DND-41 (cell line): ENCODE measurements at places on chromosomes 2 and 18.

- DNase-seq, result peak; percentile 23
Measured at GRCh38 chr2:54271843-54272627, 16.0 kb upstream of the TSPYL6 start.

DNA sequence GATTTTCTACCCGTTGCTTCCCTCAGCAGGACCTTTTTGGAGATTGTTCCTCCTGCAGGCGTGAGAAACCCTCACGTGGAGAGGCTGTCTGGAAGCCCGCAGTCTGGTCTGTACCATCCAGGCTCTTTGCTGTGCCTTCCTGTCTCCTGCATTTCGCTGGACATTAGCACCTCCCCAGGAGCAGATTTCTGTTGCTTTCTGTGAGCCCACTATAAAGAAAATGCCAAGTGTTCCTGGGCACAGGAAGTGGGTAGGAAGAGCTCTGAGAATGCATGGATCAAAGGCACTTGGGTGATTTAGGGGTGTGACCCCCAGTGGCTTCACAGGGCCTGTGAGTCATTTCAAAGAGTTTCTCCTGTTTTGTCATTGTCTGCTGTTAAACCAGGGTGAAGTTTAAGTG, 27.3 kb downstream of the SPTBN1 start:
- DNase-seq, result no peak

DNA sequence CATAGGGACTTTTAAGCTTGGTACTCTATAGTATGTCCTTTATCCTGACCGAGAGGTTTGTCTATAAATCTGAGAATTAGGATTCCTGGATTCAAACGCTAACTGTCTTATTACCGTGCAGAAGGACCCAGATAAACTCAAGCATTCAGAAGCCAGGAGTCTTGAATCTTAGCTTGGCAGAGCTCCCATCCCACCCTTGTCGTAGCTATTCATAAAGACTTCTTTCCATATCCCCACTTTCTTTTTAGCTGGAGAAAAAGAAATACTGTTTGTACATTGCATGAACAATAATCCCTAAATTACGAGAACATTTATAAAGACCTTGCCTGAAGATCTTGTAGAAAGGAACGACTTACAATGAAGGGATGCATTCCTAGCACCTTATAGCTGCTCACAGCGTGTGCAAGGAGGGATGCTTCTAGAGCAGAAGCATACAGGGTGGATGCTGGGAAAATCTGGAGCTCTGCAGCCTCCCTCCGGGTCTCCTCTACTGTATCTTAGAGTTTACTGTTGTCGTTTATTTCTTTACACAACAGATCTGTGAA, 13.6 kb downstream of the EFR3B start:
- DNase-seq, result no peak

GRCh38 chr2:229485857-229486256, 214.8 kb upstream of the PID1 start:
- DNase-seq, result no peak

GRCh38 chr2:27115519-27115918, 3.4 kb downstream of the CGREF1 start:
- DNase-seq, result no peak

GRCh38 chr2:221726894-221727513, 154.9 kb upstream of the EPHA4 start:
- DNase-seq, result no peak

GRCh38 chr2:140542627-140543026, 1588.2 kb downstream of the LRP1B start:
- no peak for DNase-seq

DNA sequence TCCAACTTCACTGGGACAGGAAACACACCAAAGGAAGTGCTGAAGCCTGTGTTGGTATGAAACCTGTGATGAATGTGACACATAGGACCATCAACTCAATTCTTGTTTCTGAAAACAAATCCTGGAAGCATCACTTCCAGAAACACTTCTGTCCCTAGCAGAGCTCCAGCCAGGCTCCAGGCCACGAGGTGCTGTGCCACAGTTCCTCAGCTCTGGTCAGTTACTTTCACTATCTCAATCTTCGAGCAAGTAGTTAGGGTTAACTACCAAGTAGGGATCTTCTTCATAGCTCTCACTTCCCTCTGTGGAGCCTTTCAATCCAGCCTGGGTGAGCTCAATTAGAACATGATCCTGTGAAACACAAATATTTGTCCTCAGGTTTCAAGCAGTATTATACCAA, 3.6 kb upstream of the LCT start:
- DNase-seq, result no peak

GRCh38 chr2:65710779-65711295, 278.4 kb upstream of the SPRED2 start:
- DNase-seq, result no peak

- no peak for DNase-seq
Measured at GRCh38 chr2:201234663-201235135, 25.6 kb upstream of the CASP8 start.

GRCh38 chr2:23379220-23379695, 5.7 kb upstream of the KLHL29 start:
- DNase-seq, result no peak

- no peak for DNase-seq
Measured at GRCh38 chr2:108329771-108330170, 41.1 kb downstream of the SULT1C2 start.

DNA sequence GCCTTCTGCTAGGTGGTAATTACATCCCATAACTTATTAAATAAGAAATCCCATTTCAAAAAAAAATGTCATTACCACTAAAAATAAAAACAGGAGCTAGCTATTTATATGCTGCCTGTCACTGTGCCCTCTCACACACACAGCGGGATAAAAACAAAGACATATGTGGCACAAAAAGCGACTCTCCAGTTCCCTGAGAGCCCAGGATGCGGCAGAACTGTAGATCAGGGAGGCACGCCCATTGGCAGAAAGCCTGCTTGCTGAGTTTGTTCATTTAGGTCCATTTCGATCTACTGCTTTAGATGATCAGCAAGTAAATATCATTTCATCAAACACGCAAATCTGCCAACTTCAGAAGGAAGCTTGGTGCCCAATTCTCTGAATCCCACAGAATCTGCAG, 124.4 kb downstream of the TMEM163 start:
- no peak for DNase-seq

DNA sequence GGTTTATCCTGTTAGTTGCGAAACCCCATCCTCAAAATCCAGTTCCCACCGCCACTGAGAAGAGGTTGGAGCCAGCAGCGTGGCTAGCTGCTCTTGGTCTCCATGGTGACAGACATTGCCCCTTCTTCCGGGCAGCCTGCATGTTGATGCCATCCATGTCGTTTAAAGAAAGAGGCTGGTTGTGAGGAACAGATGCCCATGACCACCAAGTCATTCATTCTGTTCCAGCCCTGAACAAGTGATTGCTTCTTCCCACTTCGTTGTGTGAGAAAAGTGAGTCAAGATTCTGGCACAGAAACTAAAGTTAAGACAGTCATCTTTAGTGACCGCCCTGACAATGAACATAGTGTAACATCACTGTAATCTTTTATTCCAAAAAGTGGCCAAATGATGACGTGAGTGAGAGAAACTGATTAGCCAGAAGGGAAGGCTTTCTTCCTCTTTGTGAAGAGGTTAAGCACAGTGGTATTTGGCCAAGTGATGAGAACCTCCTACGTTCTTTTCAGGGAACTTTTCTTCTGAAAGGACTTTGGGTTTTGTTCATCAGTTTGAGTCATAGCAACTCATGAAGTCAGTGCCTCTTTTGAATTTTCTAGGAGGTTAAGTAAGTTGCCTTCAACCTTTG, 272.5 kb downstream of the GALR1 start:
- no peak for DNase-seq

GRCh38 chr2:129806990-129807389, 172.5 kb upstream of the RAB6C start:
- no peak for DNase-seq

GRCh38 chr2:38509947-38510326, 92.8 kb downstream of the HNRNPLL start:
- DNase-seq, result no peak

DNA sequence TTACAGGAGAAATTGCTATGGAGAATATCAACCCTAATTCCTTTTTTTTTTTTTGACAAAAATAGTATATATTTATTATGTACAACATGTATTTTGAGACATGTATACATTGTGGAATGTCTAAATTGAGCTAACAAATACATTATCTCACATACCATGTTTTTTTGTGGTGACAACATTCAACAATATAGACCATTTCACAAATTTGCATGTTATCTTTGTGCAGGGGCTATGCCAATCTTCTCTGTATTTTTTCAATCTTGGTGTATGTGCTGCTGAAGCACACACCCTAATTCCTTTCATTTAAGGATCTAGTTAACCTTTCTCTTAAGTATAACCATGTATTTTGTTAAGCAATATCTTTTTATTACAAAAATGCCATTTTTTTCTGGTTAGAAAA, 13.2 kb downstream of the SLC39A10 start:
- DNase-seq, result no peak

DNA sequence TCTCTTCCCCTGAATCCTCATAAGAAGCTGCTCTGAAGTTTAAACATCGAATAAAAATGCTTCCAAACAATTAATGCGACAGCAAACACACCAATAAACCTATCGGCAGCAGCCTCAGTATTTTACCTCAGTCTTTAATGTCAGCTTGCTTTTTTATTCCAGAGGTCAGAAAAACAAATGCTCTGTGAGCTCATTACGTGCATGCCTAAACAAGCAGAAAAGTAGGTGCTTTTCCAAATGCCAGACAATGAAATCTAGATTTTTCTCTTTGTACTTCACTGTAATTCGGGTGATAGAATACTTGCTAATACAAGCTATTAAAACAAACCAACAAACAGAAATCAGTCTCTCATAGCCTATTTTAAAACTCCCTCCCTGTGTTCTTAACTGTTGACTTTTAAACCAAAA, 381.5 kb downstream of the NRXN1 start:
- DNase-seq, result no peak

GRCh38 chr2:19893520-19894133, 8.2 kb downstream of the TTC32 start:
- DNase-seq, result no peak

DNA sequence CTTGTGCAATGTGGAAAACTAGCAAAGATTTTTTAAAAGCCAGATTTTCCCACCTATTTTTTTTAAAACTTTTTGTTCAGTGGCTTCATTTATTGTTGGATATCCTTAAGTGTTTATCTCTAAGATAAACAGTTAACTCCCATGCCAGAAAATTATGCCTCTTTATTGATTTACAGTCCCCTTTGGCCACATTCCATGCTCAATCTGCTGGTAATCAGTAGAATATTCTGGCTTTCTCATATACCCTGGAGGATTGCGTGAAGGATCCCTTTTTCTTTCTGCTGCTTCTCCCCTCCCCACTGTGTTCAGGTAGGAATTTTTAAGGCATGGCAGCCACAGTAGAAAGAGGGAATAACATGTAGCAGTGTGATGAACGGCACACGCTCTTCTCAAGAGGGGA, 2.6 kb downstream of the GRHL1 start:
- no peak for DNase-seq

GRCh38 chr2:47180531-47180930, 25.4 kb upstream of the STPG4 start:
- DNase-seq, result no peak

DNA sequence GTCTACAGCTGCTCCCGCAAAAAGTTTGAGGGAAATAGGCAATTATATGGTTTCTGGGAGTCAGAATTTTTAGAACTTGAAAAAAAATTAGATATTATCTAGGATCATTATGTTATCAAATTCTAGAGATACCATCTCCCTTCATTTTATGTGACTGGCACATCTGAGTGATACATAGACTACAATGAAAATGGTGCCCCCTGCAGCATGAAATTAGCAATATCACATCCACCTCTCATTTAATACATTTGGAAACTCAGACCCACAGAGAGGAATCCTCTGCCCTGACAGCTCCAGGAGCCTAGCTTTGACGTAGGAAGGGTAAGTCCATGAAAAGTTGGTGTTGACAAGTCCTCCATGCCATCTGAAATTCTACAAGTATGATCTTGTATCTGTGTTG, 381.6 kb downstream of the SUCLG1 start:
- DNase-seq, result peak; percentile 13

DNA sequence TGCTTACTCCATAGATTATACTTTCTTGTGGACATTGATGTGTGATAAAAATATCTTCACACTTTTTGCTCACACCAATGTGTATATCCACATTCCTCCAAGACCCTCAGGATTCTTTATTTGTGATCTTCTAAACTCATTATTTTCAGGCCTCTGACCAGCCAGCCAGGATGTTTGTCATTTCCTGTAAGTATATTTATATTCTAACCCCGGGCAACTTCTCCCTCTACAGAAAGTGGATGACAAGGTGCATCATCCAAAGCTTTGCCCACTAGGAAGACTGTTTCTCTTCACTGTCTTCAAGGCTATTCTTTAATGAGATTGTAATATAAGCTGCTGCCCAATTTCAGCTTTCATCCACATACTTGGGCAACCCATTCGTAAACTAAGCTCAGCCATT, 3.6 kb upstream of the CWC22 start:
- no peak for DNase-seq

DNA sequence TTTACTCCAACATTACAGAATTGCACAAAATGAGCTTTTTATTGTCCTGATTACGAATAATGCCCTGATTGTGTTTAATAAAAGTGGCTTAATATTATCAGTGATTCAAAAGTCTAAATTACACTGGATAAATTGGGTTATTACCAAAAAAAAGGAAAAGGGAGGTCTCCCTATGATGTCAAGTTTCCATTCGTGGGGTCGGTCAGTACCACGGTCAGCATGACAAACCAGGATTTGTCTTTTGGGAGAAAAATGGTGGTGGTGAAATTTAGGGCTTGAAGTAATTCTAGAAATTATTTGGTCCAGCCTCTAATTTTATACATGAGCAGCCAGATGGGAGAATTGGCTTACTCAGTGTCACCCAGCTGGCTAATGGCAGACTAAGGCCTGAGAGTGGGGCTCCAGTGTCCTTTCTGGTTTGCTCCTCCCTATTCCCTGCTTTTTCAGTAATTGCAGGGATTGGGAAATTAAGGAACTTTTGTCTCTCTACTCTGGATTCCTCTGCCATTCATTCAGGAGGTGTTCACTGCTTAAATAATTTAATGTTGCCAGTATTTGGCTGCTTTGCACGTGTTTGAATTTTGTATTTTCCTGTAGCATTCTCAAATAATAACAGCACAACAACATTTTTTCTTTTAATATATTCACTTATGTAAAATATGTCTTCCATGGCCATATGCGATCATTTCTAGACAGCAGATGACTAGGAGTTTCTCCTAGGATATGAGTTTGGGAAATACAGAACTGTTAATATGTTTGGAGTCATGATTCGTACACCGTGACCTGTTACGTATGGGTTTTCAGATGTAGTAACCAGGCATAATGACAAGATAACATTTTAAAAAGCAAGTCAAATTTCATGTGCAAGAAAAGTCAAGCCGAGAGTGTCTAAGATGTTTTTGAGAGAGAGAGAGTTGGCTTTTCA, 128.9 kb upstream of the NOSTRIN start:
- DNase-seq, result no peak

- no peak for DNase-seq
Measured at GRCh38 chr2:43714164-43714563, 37.9 kb upstream of the C1GALT1C1L start.

GRCh38 chr2:200383380-200384110, 77.1 kb downstream of the SPATS2L start:
- no peak for DNase-seq

- no peak for DNase-seq
Measured at GRCh38 chr2:8862230-8862629, 24.8 kb upstream of the KIDINS220 start.

GRCh38 chr2:135762022-135762421, 20.4 kb downstream of the UBXN4 start:
- no peak for DNase-seq
